ENCODE measurements at places on chromosomes 12 and 14.
A peak's percentile ranks its signal among the peaks of the same experiment; 100 is the strongest.

GRCh38 chr12:96193725-96194575 lies at the start of gene ELK3:
Gene ELK3, plus strand, starts transcription at chr12:96194375.
- peak; percentile 4 for DNase-seq

GRCh38 chr14:89241257-89241656 lies 175.8 kb downstream of the FOXN3 start:
- no peak for DNase-seq

DNA sequence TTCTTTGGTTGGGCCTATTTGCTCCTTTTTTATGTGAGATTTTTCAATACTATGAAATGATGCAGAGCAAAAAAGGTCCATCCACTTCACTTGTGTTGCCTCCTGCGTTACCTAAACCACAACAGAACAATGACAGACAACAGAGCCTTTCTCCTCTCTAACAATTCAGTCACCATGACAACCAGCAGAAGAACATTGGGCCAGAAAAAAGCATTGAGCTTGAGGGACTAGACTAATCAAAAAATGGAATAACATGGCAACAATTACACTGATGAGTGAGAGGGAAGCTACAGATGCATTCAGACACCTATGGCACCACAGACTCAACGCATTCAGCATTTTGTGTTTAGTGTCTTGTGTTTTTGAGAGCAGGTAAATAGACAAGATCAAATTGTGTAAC lies 44.6 kb upstream of the PTCSC3 start:
- no peak for DNase-seq

- no peak for DNase-seq
Observed at GRCh38 chr12:70577283-70577634, 60.0 kb downstream of the PTPRB start.

DNA sequence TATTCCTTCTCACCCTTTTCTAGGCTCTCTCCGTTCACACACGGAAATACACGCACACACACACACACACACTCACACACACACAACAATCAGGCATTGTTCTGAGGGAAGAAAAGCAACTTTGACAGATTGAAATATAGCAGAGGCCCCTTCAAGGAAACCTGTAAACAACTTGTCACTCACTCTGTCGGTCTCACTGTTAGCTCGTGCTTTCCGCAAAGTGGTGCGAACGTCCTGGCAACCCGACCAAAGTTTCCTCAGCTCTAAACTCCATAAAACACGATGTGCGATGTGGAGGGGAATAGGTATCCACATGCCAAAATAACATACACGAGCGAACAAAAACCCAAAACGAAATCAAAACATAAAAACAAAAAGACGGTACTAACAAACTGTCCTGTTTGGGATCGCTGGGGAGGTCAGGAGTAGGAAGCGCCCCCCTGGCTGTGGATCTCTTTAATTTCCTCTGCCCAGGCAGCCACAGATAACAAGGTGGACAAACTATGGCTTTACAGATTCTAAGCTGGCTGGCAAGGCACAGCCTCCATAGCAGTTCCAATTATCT lies 822 bp upstream of the SOX5 start:
- DNase-seq, result no peak

DNA sequence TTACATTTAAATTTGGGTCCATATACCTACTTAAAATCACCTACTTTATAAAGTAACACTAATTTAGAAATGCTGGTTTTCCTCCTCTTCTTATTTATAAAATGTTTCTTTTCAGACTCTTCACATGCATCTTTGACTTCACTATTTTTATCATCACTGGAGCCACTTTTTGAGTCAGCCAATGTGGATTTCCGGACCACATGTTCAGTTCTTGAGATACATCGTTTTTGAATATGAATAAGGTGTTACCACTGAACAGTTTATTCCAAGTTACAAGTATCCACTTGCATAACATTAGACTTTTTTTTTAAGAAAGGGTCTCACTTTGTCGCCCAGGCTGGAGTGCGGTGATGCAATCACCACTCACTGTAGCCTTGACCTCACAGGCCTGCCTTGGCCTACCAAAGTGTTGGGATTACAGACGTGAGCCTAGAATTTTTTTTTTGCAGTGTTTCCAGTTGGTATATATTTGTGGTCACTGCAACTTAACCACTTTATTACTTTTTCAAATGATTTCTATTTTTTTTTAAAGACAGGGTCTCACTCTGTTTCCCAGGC lies 5.7 kb downstream of the FNTB start:
- DNase-seq, result no peak

DNA sequence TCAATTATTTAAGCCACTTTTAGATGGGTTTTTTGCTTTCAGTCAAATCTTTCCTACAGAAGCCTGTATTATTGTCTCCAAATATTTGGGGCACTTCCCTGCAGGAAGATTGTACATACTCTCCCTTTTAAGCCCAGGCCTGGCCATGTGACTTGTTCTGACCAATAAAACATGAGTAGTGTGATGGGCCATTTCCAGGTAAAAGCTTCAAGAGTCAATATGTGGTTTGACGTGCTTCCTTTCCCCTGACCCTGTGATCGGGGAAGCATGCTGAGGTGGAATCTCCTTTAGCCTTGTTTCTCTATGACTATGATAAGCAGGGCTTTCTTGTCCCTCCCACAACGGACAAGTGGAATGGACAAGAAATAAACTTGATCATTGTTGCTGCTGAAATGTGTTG lies 14.2 kb upstream of the NIN start:
- DNase-seq, result no peak

DNA sequence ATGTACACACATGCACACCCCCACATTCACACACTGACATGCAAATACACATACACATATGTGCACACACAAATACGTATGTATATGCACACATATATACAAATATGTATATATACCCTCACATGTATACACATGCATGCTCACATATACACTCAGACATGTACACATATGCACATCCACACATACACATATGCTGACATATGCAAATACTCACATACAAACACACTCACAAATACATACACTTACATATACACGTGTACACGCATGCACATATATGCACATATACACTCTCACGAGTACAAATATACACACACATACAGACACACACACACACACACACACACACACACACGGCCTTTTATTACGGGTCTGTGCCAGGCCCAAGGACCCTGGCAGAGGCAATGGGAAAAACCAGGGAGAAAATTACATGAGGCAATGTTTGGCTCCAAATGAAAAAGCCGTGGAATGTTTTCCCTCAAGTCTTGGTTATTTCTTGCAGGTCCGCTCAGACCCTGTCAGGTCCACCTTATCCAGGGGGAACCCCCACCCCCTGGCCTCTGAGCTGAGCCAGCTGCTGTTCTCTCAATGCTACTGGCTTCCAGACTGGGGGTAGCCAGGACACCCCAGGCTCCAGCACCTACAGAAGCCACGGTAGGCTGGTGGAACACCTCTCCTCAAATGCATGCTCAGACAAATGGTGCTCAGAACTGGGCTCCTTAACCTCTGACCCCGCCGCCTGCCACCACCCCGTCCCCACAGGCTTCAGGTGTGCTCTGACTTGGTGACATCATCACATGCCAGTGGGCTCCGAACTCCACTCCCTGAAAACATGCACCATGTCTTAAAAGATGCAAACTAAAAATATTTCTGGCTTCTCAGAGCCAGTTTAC lies 54.7 kb downstream of the BCL11B start:
- no peak for DNase-seq

DNA sequence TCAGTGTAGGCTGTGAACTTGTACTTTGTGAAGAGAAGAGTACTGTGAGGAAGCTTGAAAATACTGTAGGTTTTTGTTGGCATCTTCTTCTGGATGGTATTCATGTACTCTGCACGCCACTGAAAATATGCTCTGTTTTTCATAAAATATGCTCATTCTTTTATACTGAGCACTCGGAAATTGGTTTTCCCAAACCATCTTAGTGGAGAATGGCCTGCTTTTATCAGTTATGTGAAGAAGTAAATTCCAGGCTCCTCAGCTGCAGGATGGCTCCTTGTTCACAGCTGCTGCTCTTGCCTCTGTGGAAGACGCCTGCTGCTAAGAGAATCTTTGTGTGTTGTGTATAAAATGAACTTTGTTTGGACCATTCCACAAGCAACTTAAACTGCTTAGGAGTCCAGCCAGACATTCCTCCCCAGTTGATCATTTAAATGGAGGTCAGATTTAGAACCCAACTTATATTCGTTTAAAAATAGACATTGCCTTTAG lies 443.5 kb upstream of the RGS6 start:
- no peak for DNase-seq

DNA sequence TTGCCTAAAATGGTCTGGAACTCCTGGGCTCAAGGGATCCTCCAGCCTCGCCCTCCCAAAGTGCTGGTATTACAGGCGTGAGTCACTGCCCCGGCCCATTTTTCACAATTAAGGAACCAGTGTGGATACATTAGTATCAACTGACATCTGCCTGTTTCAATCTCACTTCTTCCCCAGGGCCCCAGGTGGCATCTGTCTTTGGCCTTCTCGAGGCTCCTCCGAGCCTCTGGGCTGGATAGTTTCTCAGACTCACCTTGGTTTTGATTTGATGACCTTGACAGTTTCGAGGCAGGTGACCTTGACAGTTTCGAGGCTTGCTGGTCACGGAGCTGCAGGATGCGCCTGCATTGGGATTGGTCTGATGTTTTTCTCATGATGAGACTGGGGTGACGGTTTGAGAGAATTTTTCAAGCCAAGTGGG lies 41.0 kb upstream of the NCOR2 start:
- DNase-seq, result no peak

- DNase-seq, result no peak
Observed at GRCh38 chr12:92547420-92547819, 155.4 kb upstream of the PLEKHG7 start.

DNA sequence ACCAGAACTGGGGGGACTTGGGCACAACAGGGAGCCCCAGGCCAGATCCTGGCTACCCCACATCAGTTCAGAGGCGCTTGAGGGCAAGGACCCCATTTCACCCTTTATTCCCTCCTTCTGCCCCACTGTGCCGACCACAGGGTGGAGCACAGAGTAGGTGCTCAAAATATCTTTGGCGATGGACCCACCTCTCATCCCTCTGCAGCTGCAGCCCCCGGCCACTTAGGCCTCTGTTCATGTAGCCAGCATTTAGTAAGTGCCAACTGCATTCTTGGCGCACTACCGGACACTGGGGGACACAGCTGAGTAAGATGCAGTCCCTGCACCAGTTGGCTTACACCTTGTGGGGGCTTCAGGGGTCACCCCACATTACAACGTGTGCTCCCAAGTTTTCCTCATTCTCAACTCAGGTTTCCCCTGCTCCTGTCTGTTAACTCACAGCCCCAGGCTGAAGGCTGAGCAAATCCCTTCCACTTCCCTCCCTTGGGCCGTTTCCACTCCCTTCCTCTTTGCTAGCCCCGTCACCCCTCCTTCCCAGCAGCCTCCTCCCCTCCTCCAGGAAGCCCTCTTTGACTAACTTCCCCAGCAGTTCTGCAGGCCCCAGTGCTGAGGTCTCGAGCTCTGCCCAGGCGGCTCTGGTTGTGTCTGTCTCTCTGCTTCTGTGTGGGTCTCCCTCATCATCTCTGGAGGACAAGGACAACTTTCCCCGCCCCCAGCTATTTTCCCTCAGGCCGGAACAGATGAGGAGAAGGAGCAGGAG lies 26.5 kb downstream of the KRT80 start:
- DNase-seq, result no peak

GRCh38 chr14:21070610-21071224 lies 613 bp downstream of the ARHGEF40 start:
- no peak for DNase-seq

GRCh38 chr14:69152181-69152901 lies 578 bp downstream of the DCAF5 start:
- peak; percentile 8 for DNase-seq

- no peak for DNase-seq
Observed at GRCh38 chr12:15770021-15770420, 19.2 kb downstream of the EPS8 start.

GRCh38 chr14:52583544-52583943 lies 30.9 kb downstream of the GPR137C start:
- DNase-seq, result no peak

- no peak for DNase-seq
Observed at GRCh38 chr14:68651652-68652432, 141.0 kb downstream of the ZFP36L1 start.

DNA sequence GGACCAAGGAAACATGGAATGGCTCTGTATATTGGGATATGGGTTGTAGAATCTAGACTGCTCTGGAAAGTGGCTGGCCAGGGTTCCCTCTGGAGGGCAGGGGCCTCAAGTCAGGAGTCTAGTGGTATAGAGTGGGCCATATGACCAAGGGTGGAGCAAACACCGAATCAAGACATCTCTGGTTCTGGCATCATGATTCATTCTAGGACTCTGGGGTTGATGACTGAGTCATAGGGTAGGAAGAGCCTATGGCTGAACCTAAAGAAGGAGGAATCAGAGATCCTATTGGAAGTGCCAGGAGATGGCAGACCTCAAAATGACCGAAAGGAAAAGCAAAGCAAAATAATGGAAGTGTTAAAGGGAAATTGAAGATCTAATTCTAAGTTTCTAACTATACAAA lies 356.4 kb upstream of the PRICKLE1 start:
- no peak for DNase-seq

DNA sequence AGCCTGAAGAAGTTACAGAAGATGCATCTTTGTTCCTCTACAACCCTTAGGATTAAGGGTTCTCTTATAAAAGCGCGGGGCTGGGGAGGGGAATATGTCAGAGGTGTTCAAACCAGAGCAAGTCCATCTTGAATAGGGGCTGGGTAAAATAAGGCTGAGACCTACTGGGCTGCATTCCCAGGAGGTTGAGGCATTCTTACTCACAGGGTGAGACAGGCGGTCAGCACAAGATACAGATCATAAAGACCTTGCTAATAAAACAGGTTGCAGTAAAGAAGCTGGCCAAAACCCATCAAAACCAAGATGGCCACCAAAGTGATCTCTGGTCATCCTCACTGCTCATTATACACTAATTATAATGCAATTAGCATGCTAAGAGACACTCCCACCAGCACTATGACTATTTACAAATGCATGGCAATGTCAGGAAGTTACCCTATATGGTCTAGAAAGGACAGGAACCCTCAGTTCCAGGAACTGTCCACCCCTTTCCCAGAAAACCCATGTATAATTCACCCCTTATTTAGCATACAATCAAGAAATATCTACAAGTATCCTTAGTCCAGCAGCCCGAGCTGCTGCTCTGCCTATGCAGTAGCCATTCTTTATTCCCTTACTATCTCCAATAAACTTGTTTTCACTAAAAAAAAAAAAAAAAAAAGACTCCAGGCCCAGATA lies 108.1 kb upstream of the FOXN3 start:
- no peak for DNase-seq

DNA sequence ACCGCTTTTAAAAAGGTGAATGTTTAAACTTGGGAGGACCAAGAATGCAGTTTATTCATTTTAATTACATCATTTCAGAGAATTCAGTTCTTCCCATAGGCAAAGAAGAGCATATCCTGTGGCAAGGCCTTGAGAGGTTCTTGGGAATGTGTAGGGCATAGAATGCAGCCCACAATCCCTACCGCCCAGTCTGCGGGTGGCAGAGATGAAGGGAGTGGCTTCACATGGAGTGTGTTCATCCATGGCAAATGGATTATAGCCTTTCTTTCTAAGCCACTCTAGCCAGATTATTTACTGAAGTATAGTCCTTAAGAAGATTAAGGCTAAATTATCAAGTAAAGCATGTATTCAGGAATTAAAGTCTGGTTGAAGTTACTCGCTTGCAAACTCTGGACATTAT lies 97.4 kb downstream of the TSPAN8 start:
- no peak for DNase-seq

- DNase-seq, result no peak
Observed at GRCh38 chr12:48356041-48356768, 5.5 kb upstream of the ZNF641 start.
